ENCODE measurements at places on chromosomes 7 and 10. TPM values are rescaled to one million over a fixed set of nuclear protein-coding genes. Genes with fewer than 3 reads are reported as not detected.

ALOX5 gene
- 1.1 TPM for total RNA-seq

KBTBD2 gene
- total RNA-seq: 25.0 TPM

BLNK gene
- total RNA-seq: not detected

OR2A42 gene
- total RNA-seq: not detected

TRIM4 gene
- total RNA-seq: 26.1 TPM
